ENCODE measurements at places on chromosomes 13 and 19. TPM values are rescaled to one million over a fixed set of nuclear protein-coding genes. Genes with fewer than 3 reads are reported as not detected.

DNA sequence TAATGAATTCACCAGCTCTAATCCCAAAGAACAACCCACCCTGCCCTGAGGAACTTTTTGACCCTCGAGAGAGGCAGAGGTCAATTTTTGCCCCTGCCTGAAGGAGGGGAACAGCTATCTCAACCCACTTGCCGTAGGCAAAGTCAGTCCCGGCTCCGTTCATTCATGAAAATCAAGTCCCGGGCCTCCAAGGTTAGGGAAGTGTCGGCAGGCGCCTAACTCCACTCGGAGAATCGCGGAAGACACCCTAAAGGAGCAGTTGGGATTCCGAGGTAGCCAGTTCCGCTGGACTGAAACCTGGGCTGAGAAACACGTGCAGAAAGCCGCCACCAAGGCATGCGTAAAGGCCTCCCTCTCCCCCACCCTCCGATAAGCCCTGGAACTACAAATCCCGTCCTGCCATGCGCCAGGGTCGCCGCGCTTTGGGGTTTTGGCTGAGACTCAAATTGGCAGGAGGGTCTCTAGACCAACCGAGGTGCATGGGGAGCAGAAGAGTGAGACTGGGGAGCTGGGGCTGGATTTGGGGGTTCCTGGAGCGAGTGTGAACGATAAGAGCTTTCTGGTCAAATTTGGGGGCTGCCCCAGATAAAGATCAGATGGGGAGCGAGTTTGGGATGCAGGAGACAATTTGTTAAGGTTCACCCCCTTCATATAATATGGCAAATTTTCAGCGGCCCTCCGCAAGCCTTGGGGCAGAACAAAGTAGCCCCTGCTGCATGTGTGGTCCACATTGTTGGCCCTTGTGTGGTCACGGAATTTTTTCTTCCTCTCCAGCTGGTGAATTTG, at the start of gene TNPO2:
Gene TNPO2 (minus strand): TSS at position 292 of the 786 bp plus-strand sequence. CDS start 2,955 bp downstream, outside the sequence.
- H3K4me1 ChIP-seq = peaks cover 33% of the 10 kb centered on the region
- H3K36me3 ChIP-seq = peaks cover 20% of the 10 kb centered on the region
- H3K27me3 ChIP-seq = no peaks in the 10 kb centered on the region
- H3K4me3 ChIP-seq = peak within 1 kb of the TSS; percentile 83
- peak; percentile 84 for DNase-seq

DNA sequence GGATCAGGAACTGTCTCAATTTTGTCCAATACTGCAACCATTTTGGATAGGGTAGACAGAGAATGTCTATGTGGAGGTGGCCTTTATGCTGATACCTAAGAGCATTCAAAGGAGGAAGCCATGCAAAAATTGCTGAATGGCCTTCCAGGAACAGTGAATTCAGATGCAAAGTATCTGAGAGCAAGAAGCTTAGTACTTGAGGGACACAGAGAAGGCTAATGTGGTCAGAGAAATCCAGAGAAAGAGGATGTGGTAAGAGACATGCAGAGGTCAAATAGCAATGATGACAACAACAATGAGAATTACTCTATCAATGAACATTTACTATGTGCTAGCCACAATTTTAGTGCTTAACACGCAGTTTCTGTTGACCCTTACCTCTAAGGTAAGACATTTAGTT, 785.6 kb upstream of the KLHL1 start:
- no peaks in the 10 kb centered on the region for H3K27me3 ChIP-seq
- no peaks in the 10 kb centered on the region for H3K36me3 ChIP-seq
- DNase-seq = no peak
- no peaks in the 10 kb centered on the region for H3K4me1 ChIP-seq

- DNase-seq = no peak
- peaks cover 76% of the 10 kb centered on the region for H3K4me1 ChIP-seq
- H3K36me3 ChIP-seq = peaks cover 8% of the 10 kb centered on the region
- H3K4me3 ChIP-seq = no peak overlapping the region
These were observed 25.3 kb downstream of the PIN1 start for GRCh38 chr19:9860407-9860806.

DNA sequence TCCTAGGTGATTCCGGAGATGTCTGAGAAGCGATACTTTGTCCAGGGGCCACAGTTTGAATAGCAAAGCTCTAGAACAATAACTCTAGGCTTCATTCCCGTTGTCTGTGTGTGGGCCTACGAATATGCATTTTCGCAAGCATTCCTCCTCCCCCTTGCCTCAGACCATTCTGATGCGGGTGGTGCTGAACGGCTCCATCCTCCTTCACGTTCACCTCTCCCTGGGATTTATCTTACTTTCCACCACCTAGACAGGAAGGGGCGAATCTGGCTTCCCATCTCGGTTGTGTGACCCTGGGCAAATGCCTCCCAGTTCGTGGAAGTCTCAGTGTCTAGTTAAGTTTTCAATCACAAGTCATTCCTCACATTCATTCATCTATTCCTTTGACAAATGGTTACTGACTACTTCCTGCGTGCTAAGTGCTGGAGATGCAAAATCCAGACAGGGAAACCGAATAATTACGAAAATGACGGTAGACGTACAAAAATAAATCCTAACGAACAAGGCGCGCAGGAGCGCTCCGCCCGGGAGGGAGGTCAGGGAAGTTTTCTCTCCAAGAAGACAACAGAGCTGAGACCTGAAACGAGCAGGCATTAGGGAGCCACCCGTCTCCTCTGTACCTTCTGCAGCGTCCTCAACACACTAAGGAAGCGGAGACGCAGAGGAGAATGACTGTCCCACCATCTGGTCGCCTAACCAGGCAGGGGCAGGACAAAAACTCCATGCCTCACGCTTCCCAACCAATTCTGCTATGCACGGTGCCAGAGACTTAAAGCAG, 1.3 kb upstream of the CNOT3 start:
- H3K27ac ChIP-seq = peak overlapping the region; percentile 90
- no peaks in the 10 kb centered on the region for H3K36me3 ChIP-seq
- peaks cover 35% of the 10 kb centered on the region for H3K4me1 ChIP-seq
- H3K4me3 ChIP-seq = peak overlapping the region; percentile 80
- peak; percentile 49 for DNase-seq

GRCh38 chr19:14082675-14082960, 3.0 kb downstream of the C19orf67 start:
- no peaks in the 10 kb centered on the region for H3K27me3 ChIP-seq
- DNase-seq = no peak
- H3K36me3 ChIP-seq = no peaks in the 10 kb centered on the region
- no peak overlapping the region for H3K4me3 ChIP-seq

DNA sequence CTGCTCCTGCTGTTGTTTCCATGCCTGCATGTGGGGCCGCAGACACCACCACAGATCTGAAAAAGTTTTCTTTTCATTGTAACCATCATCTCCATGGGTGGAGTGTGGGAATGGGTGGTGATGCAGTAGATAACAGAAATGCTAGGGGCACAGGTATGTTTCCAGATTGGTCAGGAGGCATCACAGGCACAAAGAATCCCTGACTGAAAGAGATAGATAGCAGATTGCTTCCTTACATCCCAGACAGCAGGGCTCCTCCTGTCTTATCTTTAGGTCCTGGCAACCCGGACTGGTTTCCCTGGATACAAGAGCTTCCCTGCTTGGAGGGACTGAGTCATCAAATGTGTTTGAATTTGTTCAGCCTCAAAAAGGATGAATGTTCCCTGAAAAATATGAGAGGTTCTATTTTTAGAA, 1937.6 kb downstream of the PCDH9 start:
- no peaks in the 10 kb centered on the region for H3K4me1 ChIP-seq
- no peaks in the 10 kb centered on the region for H3K27me3 ChIP-seq
- no peak overlapping the region for H3K27ac ChIP-seq
- no peak for DNase-seq

GRCh38 chr13:30697996-30698401, 37.3 kb upstream of the ALOX5AP start:
- no peaks in the 10 kb centered on the region for H3K36me3 ChIP-seq
- H3K4me1 ChIP-seq = peaks cover 36% of the 10 kb centered on the region
- no peak for DNase-seq
- no peak overlapping the region for H3K27ac ChIP-seq
- peaks cover 33% of the 10 kb centered on the region for H3K27me3 ChIP-seq

GRCh38 chr19:45020071-45020470, 18.8 kb upstream of the CLASRP start:
- peaks cover 19% of the 10 kb centered on the region for H3K4me1 ChIP-seq
- no peak for DNase-seq
- no peak overlapping the region for H3K4me3 ChIP-seq
- no peaks in the 10 kb centered on the region for H3K27me3 ChIP-seq
- peaks cover 8% of the 10 kb centered on the region for H3K36me3 ChIP-seq

Gene NTF4
- total RNA-seq = not detected

Gene ZNF829
- 5.5 TPM for total RNA-seq

Gene CNN1
- not detected for total RNA-seq

Gene CYP2A7
- not detected for total RNA-seq

Gene RNF17
- total RNA-seq = not detected

Gene FFAR2
- total RNA-seq = not detected

All from activated CD8-positive, alpha-beta memory T cell treated with anti-CD3 and anti-CD28 coated beads, Interleukin-2, amount 10 ng/mL, durations not matched to agents 7 days and 5 days (primary cell).